BE2C (cell line): ENCODE measurements at places on chromosomes 6 and 20.
A peak's percentile ranks its signal among the peaks of the same experiment; 100 is the strongest.

DNA sequence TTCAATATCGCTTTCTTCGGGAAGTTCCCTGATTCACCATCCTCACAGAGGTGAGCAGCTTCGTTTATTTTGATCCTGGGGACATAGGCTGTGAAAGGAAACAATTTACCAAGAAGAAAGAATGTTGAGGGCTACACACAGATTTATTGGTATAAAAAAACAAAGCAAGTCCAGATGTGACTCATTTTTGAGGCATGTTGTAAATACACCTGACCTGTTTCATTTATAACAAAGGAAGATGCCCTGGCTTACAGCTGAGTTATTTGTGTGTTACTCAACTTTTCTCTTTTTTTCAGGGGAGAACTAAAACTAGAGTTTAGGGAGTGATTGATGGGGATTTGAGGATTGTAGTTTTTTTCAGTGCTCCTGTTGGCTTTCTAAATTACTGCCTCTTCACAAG lies 489.5 kb downstream of the CBLN4 start:
- no peak for DNase-seq

DNA sequence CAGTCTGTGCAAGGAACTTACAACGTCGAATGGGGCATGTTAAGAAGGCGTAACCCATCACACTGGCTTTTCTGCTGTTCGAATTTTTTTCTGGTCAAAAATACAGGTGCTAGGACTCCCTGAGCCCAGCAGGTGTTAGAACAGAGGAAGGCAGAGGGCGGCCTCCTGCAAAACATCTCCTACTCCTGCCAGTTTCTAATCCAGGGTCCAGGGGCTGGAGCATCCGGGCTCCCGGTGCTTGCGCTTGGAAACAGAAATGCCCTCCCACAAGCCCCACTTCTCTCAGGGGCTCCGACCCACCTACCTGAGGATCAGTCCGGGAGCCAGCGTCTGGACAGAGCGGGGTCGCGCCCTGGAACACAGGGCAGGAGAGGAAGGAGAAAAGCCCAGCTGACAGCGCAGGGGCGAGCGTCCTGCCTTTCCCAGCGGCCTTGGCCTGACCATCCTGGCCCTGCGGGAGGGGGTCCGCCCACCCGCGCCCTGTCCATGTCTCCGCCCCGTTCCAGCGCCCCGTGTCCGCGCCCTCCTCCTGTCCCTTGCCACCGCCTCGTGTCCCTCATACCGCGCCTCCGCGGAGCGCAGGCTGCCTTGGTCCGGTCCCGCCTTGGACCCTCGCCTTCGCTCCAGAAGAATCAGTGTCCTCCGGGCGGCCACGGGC lies 14.8 kb upstream of the LPA start:
- DNase-seq = no peak

DNA sequence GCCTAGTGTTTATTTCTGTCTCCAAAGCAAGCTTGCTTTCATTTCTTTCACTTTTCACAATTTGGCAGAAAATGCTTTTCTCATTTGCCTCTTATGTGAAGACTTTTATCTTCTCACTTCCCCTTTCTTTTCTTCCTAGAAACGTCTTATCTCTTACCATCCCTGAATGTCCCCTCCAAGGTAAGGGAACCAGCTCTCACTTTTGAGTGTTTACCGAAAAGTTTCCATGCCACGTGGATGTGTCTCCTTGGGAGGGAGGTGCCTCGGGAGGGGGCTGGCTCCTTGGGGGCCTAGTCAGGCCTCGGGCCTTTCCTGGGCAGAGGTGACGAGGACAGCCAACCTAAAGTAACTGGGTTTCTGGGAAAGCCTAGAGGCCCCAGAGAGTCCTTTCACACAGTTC lies 127.4 kb downstream of the CD24 start:
- no peak for DNase-seq

DNA sequence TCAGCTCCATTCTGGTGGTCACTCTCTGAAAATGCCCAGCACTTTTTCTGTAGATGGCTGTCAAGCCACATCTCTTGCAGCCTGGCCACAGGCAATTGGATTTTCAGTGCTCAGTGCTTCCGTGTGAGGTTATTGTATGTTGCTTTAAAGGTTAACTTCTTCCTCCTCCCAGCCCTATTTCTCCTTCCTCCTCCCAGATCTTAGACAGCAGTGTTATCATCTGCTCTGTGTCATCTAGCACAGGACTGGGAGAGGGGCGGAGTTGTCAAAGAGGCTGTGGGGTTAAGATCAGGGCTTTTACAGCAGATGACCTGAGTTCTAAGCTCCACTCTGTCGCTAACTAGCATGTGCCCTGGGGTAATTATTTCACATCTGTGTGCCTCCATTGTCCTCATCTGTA lies 129.0 kb downstream of the PHACTR3 start:
- no peak for DNase-seq

DNA sequence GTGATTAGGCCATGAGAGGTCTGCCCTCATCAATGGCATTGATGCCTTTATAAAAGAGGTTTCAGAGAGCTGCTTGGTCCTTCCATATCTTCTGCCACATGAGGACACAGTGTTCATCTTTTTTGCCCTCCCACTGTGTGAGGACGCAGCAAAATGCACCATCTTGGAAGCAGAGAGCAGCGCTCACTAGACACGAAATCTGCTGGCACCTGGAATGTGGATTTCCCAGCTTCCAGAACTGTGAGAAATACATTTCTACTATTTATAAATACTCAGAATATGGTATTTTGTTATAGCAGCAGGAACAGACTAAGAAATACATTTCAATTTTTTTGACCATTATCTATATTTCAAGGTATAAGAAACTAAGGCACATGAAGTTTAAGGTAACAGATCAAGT lies 24.9 kb downstream of the SLC35F1 start:
- no peak for DNase-seq

GRCh38 chr20:35144694-35145093 lies 2.4 kb downstream of the EDEM2 start:
- DNase-seq = no peak

DNA sequence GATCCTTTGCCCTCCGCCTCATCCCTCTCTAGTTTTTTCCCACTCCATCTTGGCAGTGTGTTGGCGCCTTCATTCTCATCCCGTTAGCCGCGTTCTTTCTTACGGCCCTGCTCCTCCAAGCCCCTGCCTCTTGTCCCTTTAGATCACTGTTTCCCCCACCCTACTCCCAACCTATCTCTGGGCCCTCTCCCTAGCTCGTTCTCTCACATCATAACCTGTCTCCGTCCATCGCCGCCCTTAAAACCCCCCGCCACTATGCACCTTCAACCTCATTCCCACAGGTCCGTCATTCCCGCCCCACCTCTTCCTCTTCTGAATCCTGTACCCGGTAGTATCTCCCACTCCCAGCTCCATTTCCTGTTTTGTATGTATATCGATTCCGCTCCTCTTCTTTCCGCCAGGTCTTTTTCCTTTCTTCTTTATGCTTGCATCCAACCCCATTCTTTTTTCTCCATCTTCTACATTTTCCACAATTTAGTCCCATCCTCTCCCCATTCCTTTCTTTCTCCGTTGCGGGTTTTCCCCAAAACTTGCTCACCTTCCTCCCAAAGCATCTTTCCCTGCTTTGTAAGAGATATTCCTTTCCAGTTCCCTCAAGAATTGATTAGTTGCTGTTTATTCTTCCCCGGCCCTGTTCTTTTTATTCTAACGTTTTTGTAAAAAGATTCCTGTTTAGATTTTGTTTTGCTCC lies 671 bp downstream of the EFHC1 start:
- peak; percentile 46 for DNase-seq

DNA sequence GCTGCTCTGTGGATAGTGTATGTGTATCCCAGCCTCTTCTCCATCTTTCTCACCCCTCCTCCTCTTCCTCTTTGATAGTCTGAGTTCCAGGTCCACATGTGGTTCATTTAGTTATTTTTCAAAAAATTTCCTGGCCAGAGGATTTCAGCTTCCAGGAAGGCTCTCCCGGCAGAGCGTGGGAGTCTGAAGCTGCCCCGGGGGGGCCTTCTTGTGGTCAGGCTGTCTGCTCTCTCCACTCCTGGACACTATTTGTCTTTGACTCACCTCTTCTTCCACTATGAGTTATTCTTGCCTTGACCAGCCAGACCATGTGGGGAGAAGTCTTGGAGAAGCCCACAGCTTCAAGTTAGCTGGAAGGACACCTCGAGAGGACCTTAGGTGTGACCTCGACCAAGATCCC lies 258.8 kb downstream of the CDC5L start:
- no peak for DNase-seq

DNA sequence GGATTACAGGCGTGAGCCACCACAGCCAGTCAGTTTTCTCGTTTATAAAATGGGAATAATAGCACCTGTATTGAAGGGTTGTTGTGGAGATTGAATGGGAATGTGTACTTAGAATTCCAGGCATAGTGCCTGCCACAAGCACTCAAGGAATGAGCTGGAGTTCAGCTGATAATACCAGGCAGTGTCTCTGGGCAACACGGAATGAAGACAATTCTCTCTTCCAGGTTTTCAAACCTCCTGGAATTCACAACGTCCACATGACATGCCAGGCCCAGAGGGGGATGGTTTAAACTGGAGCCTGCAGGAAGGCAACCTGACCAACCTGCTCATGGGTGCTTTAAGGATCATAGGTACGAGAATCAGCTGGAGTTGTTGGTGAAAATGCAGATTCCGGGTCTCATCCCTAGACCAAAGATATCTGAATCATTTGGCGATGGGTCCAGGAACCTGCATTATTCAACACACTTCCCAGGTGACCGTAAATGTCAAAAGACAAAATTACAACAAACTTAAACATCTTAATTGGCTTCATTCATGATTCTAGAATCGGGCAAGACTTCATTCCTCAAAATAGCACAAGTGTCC lies 1.9 kb upstream of the PTPN1 start:
- no peak for DNase-seq

- DNase-seq = no peak
These were observed 105.8 kb upstream of the RUNX2 start for GRCh38 chr6:45222380-45222779.

- DNase-seq = no peak
These were observed 14.5 kb downstream of the FOXC1 start for GRCh38 chr6:1624058-1624850.

DNA sequence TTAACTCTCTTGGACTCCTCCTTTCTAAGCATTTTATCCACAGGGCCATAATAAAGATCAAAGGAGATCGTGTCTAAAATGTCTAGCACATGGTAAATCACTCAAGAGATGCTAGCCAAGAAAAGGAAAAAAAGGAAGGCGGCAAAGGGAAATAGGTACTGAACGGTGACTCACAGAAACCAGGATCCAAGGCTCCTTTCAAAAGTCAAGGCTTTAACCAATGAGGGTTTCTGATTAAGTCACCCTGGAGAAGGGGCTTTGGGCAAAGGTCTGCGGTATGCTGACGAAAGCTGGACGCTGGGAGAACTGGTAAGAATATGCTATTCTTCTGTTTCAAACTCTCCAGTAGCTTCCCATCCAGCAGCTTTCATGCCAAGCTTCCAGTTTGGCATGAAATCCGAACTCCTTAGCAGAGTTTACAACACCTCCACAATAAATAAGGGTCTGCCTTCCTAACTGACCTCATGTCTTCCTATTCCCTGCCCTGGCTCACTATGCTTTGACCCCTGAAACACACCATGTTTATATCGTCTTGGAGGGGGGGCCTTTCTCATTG lies 1.0 kb downstream of the TOMM34 start:
- no peak for DNase-seq

GRCh38 chr6:147829835-147830234 lies 321.3 kb downstream of the SAMD5 start:
- DNase-seq = no peak

DNA sequence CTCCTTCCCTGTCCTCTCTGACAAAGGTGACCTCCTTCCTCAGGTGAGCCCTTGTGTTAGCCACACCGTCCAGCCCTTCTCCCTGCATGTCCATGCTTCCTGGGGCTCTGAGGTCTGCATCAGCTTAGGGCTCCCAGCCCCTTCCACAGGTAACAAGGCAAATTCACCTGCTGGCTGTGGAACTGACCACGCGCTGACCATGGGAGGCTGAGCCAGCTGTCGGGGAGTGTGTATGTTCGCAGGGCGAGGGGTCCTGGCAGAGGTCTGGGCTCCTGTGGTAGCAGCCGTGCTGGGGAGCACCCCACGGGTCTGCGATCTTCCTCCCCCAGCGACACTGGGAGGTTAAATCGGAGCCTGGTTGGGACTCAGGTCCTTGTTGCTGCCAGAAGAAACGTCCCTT lies 136.7 kb downstream of the PHACTR3 start:
- DNase-seq = no peak

DNA sequence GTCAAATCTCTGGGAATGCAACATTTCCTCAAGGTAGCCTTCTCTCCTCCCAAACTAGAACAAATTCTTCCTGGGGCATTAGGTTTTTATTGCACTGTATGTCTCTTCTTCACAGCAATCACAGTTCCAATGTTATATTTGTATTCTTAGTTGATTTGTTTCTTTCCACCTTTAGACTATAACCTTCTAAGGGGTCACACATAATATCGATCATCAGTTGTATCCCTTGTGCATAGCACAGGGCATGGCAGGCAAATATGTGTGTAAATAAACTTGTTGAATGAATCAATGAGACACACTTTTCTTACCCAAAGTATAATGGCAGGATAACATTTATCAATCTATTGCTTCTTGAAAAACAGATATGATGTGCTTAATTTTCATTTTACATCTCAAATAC lies 81.0 kb downstream of the ATG5 start:
- DNase-seq = no peak

- no peak for DNase-seq
These were observed 14.8 kb downstream of the ITPA start for GRCh38 chr20:3223994-3224680.

- DNase-seq = no peak
These were observed 38.0 kb downstream of the TBC1D7 start for GRCh38 chr6:13290335-13290734.

- DNase-seq = no peak
These were observed 136.7 kb downstream of the MAP3K4 start for GRCh38 chr6:161128230-161128629.

DNA sequence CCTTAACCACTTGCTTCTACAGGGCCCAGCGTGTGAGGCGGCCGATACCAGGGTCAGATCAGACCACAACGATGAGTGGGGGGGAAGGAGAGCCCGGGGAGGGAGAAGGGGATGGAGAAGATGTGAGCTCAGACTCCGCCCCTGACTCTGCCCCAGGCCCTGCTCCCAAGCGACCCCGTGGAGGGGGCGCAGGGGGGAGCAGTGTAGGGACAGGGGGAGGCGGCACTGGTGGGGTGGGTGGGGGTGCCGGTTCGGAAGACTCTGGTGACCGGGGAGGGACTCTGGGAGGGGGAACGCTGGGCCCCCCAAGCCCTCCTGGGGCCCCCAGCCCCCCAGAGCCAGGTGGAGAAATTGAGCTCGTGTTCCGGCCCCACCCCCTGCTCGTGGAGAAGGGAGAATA lies 2.8 kb downstream of the RING1 start:
- DNase-seq = no peak

- DNase-seq = no peak
These were observed 4.9 kb downstream of the CLIC5 start for GRCh38 chr6:46010771-46011170.

- no peak for DNase-seq
These were observed 180.0 kb downstream of the KIF16B start for GRCh38 chr20:16393297-16393696.

- no peak for DNase-seq
These were observed 172.2 kb downstream of the ARID1B start for GRCh38 chr6:156949376-156949775.

GRCh38 chr6:95805699-95806098 lies 210.1 kb upstream of the FUT9 start:
- DNase-seq = no peak
